ENCODE measurements at places on chromosomes 2 and 18.

- peak; percentile 24 for DNase-seq
Observed at GRCh38 chr2:88099798-88100488, 27.9 kb downstream of the FABP1 start.

DNA sequence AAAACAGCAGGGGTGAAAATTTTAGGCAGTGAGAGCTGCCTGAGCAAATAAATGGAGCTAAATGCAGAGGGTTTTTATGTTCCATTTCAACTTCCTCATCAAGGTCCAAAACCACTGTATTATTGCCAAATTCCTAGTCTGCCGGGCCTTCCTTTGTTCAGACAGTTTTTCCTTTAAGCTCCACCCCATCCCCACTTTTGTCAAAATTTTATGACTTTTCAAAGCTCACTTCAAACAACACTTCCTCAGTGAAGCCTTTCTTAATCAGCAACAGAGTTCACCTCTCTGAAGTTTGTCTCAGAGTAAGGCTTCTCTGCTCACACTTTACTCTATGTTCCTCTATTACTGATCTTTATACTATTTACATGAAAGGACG is 81.3 kb downstream of the CERKL start:
- no peak for DNase-seq

DNA sequence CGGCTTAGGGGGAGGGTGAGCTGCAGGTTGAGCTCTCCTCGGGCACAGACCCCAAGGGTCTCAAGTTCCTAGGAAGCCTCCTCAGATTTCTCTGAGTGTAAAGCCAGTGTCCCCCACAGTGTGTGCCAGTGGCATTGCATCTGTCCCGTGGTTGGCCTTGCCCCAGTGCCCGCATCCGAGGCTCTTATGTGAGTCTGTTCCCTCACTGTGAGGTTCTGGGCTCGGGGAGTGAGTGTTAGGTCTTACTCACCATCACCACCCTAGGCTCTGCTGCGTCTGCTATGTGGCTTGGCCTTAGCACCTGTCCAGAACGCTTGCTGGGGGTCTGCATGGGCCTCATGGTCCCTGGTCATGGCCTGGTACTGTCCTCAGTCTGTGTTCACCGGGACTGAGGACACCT is 88.7 kb upstream of the PXDN start:
- DNase-seq: no peak

GRCh38 chr2:129812071-129812470 is 167.4 kb upstream of the RAB6C start:
- DNase-seq: no peak
